Activated T-helper 9 cell treated with anti-CD3 and anti-CD28 coated beads, Interleukin-2, amount 50 U/mL, for 16 hours (primary cell): ENCODE measurements at places on chromosomes 11 and 22.

GRCh38 chr11:28736256-28736655 is 628.1 kb downstream of the METTL15 start:
- no peak for DNase-seq

GRCh38 chr11:128066399-128066798 is 521.0 kb downstream of the ETS1 start:
- DNase-seq: no peak

DNA sequence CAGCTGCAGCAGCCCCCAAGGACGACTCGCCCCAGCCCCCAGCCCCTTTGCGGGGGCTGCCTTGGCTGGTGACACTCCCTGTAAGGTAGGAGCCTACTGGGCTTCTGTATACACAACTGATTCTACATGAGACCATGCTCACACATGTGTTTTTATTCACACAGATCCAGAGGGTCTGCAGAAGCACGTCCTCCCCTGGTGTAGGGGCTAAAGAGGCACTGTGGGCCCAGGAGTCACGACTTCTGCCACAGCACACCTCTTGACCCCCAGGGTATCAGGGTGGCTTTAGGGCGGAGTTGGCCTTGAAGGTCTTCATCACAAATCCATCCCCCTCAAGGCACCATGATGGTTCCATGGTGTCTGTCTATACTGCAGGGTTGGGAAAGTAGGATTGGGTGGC is 931.2 kb downstream of the TBC1D22A start:
- DNase-seq: no peak

- DNase-seq: no peak
Observed at GRCh38 chr11:6219359-6219758, 14.0 kb downstream of the C11orf42 start.

DNA sequence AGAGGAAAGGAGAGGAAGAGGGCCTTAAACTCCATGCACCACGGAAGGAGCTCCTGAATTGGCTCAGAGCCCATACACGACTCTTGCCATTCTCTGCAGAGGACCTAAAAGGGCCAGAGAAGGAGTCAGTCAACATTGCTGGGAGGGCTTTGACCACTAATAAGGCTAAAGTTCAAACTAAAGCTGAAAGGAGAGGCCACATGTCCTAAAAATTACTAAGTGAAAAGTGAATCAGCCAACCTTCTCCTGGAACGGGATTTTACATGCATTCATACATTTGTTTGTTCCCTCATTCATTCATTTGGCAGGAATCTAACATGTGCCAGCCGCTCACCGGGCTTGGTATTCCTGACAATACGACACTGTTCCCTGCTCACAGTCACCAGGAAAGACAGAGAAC is 10.5 kb downstream of the CLMP start:
- no peak for DNase-seq

GRCh38 chr11:57133366-57134038 is 48.3 kb upstream of the LRRC55 start:
- DNase-seq: no peak

DNA sequence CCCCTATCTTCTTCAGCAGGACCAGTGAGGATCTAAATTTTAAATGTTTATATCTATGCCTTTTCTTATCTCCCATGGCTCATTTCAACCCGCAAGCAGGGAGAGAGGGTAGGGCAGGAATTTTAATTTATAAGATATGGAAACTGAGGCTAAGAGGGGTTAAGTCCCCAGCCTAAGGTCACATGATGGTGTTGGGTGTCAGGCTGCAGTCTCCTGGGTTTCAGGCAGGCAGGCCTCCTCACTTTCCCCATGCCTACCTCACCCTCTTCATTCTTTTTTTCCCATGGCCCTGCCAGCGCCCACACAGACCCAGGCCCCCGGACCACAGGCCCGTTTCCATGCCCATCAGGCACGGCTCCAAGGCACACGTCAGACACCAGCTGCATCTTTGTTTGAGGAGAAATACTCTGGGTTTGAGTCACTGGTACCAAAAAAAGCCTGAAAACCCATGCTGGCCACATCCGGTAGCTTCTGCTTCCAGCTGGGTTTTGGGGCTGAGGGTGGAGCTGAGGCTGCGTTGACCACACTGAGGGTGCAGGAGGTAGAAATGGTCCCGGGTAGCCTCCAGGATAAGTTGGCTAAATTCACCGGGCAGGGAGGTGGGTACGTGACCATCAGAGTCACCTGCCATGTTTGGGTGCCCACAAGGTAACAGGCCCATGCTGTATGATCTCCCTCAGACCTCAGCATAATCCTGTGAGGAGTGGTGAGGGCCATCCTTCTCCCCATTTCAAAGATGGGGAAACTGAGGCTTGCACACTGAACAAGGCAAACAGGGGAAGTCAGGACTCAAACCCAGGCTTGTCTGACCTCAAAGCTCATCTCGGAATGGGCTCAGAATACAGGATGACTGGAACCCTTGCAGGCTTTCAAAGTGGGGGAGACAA is 7.5 kb downstream of the CRYBB1 start:
- peak; percentile 4 for DNase-seq

DNA sequence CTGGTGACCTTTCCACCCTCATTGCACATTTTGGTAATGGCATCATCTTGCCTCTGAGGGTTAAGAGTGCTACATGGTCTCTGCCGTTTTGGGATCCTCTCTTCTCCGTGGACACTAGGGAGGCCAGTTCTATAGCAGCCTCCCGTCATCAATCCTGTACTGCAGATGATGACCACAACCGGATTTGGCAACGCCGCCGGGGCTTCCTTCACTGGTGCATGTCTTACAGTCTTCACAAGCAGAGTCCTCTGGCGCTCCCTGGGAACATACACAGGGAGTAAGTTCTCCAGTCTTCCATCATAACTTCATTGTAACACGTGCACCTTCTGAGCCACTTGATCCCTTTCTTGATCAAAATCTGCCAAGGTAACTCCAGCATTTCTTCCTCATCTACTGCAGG is 69.0 kb upstream of the SLC22A12 start:
- DNase-seq: no peak

DNA sequence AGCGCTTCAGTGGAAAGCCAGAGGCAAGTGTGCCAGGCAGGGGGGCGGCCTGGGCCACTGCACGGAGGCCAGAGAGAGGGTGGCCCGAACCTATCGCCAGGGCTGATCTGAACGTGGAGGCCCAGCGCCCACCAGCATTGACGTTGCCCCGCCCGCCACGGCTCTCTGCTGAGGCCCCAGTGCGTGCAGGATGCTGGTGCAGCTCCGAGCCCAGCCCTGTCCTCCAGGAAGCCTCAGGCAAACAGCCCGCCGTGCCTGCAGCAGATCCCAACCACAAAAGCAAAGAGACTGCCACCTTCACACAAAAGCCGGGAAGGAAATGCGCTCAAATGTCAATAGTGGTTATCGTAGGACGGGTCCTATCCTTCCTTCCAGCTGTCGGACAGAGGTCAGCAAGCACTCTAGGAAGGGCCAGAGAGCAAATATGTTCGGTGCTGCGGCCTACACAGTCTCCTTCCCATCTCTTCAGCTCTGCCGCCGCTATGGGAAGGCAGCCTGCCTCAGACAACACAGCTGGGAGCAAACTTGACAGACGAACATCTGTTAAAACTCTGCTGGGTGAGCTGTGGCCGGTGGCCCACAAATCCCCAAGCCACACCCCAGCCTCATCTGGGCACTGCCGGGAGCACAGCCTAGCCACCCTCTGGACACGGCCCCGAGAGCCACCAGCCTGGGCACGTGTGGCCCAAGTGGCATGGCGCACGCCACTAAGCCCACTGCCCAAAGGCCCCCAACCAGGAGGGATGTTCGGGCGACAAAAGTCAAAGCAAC is 146.2 kb downstream of the CRYBB2 start:
- no peak for DNase-seq

GRCh38 chr22:41487037-41487935 is 18.4 kb downstream of the ACO2 start:
- DNase-seq: no peak

DNA sequence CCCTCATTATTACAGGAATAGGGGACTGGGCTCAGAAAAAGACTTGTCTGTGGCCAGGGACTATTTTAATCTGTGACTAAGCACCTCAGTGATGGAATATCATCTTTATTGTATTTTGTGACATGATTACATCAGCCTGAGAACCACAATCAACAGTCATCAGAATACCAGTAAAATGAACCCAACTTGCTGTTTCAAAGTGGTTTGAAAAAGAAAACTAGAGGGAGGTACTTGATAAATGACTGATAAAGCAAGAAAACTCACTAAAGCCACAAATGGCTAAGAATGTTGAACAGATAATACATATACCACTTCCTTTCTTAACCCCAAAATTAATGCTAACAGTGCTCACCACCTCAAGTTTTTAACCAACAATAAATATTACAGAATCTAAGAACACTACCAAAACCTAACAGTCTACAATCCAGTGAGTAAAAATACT is 155.7 kb downstream of the ATG16L2 start:
- no peak for DNase-seq

DNA sequence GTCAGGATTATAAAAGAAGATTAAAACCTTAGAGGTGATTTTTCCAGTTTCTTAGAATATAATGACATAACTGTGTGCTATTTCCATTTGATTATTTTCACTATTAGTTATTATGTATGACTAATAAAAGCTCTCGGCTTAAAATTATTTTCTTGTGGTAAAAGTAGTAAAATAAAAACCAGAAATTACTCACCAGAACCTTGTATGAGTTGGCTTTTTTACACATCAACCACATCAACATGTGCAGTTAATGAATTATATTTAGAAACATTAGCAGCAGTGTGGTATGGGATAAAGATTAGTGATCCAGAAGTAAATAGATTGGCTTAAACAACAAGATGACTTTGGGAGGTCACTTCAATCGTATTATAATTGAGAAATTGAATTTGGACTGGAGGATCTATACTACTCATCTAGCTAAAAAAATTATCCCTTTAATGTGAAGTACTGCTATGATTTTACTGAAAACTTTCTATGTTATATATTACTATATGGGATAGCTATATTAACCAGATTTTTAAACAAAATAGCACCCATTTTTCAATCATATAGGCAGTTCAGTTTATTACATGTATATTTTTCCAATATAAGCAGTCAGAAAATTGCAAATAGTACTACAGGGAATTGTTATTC is 2.8 kb upstream of the BCO2 start:
- no peak for DNase-seq

DNA sequence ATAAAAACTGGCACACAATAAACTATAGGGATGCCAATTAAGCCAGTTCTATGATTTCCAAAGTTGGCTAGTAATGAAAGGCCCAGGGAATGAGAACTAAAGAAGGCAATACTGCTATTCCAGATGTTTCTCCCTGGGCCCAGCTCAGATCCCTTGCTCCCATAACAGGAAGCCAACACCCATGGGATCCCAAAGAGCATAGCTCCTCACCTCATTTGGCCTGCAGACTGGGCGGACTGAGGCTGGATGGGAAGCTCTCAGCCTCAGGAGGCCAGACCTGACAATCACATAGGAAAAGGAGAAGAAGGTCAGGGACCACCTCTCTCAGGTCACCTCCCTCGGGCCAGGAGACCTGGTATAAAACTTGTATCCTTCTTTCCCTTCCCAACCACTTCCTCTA is 5.3 kb downstream of the TBC1D10A start:
- DNase-seq: no peak

GRCh38 chr11:8013833-8014232 is 26.7 kb downstream of the EIF3F start:
- no peak for DNase-seq

- DNase-seq: no peak
Observed at GRCh38 chr11:12195768-12196167, 85.4 kb downstream of the MICAL2 start.

DNA sequence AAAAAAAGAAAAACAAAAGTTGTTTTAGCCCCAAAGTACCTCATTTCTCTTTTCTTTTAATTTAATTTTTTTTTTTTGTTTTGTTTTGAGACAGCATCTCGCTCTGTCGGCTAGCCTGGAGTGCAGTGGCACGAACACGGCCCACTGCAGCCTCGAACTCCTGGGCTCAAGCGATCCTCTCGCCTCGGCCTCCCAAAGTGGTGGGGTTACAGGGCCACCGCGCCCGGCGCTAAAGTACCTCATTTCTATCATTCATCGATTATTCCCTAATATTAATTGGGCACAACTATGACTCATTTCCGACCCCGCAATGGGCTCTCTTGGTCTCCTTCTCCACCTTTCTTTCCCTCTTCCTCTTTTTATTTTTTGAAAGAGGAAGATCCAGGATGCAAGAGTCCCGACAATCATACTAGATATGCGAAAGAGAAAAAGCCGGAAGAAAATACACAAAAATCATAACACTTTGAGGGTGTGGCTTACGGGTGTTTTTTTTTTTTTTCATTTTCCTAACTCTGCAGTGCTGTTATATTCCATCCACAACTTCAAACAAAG is 475 bp upstream of the AIP start:
- DNase-seq: no peak

DNA sequence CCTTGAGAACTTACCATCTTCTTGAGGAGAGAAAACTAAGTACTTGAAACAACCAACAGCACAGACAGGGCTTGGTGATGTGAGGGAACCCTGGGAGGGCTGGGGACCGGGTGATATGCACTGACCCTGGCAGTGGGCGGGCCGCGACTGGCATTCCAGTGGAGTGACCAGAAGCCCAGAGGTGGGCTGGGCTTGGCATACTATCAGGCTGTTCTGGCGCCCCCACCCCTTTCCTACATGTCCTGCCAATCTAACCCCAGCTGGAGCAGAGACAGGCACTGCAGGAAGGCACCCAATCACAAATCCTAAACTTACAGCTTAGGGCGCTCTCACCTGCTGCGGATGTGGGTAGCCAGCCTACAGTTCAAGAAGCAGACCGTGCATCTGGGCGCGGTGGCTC is 54.0 kb upstream of the GCAT start:
- no peak for DNase-seq

- DNase-seq: no peak
Observed at GRCh38 chr22:35204807-35205775, 52.2 kb upstream of the HMGXB4 start.

DNA sequence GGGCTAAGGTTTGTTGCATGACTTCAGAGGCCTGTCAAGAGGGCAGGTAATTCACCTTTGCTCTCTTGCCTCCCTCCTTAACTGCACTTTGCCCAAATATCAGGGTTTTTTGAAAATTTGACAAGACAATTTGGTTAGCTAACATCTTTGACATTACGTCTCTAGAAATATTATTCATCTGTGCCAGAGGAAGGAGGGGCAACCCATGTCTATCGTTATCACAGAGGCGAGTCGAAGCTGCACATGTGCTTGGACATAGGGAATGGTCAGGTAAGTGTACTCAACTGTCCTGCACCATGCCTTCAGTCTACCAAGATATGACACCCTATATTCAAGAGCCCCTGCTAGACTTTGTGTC is 3.7 kb downstream of the AKIP1 start:
- no peak for DNase-seq

GRCh38 chr11:70721006-70721405 is 322.7 kb downstream of the CTTN start:
- no peak for DNase-seq
